ENCODE measurements at places on chromosomes 7 and 10.

- DNase-seq, result peak; percentile 69
Measured at GRCh38 chr10:93482145-93482834, at the start of gene MYOF. TSS of gene MYOF (minus strand) at chr10:93482334. CDS start at chr10:93482194, 140 bp downstream.

- no peak for DNase-seq
Measured at GRCh38 chr7:51246258-51247245, 70.1 kb downstream of the COBL start.

- no peak for DNase-seq
Measured at GRCh38 chr7:148374396-148375259, 215.9 kb upstream of the C7orf33 start.

DNA sequence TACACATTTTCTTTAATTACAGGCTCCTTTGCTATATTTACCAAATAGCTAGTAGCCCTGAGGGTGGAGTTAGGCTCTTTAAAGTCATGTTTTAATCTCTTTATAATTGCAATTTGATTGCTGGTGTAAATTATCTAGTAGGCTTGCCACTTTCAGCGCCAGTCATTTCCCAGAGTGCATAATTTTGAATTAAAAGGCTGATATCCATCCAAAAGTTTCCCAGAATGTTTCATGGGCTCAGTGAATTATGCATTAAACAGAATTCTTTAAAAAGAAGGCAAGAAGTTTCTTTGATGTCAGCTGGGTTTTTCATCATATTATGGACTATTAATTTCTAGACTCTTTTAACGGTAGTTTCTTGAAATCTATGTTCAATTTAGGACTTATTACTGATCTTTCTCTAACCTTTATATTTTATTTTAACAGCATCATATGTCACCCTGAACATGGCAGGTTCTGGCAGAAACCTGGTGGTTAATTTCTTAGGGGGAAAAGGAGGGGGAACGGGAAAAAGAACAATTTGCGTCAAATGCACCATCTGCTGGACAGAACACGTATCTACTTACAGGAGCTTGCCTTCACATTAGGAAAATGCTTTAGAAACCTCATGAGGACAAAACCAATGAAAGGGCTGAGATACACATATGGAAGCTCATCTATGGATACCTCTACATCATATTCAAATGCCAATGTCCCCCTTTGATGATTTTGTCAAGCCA, 171.1 kb downstream of the GRM3 start:
- DNase-seq, result no peak

GRCh38 chr10:131621784-131622624, 278.8 kb upstream of the PPP2R2D start:
- DNase-seq, result no peak

DNA sequence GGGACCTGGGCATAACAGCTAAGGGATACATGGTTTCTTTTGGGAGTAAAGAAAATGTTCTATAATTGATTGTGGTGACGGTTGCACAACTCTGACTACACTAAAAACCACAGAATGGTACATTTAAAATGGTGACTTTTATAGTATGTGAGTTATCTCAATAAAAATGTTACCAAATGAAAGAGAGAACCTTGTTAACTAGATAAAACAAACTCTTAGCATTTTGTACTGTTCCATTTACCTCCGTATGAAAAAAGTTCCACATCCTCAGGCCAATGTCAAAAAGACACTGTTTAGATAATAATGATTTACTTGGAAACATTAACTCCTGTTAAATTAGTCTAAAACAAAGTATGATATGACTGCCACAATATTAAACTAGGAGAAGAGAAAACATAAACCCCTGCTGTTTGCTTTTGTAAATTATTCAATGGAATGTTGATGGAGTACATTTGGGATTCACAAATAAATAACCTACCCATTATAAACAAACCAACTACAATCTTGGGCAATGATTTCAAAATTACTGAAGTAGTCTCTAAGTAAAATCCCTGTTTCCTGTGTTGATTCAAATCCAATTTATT, 60.7 kb downstream of the SMURF1 start:
- DNase-seq, result no peak

GRCh38 chr7:50588937-50589336, 23.7 kb upstream of the DDC start:
- DNase-seq, result no peak

GRCh38 chr10:105834261-105835059, 1193.4 kb downstream of the SORCS3 start:
- no peak for DNase-seq

- no peak for DNase-seq
Measured at GRCh38 chr10:63238501-63238900, 105.4 kb downstream of the NRBF2 start.

GRCh38 chr7:121385800-121386179, 10.3 kb downstream of the FAM3C start:
- DNase-seq, result no peak
